ENCODE measurements at places on chromosomes 1 and 21.

DNA sequence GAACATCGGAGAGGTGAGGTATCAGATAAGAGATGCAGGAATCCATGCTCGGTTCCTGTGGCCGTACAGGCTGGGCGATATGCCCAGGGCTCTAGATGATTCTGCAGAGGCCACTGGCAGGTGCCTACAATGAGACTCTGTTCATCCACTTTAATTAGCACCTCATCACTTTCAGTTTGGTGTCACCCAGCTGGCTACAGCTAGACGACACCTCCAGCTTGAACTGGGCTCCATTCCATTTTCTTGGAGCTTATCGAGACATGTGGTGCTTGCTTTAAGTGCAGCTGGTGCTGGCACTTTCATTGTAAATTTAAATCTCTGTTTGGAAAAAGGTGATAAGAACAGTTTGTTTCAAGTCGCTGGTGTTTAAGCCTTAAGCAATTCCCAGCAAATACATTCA, 322.5 kb upstream of the ADGRL2 start:
- DNase-seq = no peak

- DNase-seq = no peak
These were observed 20.0 kb downstream of the METTL13 start for GRCh38 chr1:171801487-171801891.

- DNase-seq = no peak
These were observed 677.8 kb downstream of the USP25 start for GRCh38 chr21:16407403-16408240.

DNA sequence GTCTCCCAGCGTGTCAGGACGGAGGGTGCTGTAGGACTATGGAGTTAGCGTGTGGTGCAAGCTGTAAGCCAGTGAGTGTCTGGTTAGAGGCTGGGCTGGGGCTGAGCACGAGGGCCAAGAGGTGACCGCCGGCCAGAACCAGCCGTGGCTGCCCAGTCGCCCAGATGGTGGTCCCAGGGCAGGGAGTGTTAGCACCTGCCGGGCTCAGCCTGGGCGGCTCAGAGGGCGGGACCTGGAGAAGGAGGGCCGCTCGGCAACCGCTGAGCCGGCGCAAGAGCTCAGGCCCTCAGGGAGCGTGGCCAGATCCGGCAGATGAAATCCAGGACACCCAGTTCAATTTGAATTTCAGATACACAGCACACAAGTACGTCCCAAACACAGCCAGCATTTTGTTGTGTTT, 87.9 kb downstream of the PRDM16 start:
- no peak for DNase-seq

DNA sequence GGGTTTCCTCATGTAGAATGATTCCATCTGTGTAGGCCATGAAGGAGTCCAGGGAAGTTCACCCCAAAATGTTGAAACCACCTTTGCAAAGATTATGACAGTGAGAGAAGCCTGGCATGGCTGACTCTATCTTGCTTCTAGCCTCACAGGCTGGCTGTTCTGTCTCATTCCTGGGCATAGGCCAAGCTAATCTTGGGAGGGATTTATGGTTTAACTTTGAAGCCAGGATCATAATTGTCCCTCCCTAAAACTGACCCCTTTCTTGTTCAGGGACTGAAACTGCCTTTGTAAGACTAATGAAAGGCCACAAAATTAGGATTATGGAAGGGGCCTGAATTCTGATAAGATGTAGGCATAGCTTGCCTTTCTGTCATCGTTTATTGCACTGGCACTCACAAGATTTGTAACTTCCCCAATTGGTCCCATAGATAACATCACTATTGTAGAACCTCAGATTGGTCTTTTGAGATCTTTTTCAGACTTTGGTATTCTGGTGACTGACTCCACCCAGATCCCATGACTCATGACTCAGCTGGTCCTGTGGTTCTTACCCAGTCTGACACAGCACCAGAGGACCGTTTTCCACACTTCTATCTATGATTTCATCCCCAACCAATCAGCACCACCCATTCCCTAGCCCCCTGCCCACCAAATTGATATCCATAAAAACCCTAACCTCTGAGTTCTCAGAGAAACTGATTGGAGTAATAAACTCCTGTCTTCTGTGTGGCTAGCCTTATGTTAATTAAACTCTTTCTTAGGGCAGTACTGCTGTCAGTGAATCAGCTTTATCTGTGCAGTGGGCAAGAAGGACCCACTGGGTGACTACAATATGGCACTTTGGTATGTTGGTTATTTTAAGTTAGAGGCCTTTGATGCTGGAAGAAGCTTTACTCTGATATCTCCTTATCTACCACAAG, 13.6 kb upstream of the LAMTOR5 start:
- no peak for DNase-seq

DNA sequence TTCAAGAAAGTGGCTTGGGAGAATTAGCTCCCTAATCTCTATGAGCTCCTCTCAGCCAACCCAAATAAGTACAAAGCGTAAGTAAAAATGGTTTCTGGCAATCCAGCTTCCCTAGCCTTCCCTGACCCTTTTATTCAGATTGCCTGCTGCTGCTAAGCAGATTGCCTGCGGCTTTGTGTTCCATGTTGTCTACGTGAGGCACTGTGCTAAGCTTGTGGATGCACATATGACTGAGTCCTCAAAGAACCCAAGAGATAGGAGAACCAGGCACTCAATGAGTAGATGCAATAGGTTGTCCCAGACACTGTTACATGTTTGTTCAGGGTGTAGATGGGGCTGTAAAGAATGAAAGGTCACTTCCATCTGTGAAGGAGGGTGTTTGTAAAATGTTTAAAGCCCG, 6.3 kb upstream of the OSBPL9 start:
- DNase-seq = no peak

- DNase-seq = no peak
These were observed 461.9 kb downstream of the CAMTA1 start for GRCh38 chr1:7247158-7247557.

DNA sequence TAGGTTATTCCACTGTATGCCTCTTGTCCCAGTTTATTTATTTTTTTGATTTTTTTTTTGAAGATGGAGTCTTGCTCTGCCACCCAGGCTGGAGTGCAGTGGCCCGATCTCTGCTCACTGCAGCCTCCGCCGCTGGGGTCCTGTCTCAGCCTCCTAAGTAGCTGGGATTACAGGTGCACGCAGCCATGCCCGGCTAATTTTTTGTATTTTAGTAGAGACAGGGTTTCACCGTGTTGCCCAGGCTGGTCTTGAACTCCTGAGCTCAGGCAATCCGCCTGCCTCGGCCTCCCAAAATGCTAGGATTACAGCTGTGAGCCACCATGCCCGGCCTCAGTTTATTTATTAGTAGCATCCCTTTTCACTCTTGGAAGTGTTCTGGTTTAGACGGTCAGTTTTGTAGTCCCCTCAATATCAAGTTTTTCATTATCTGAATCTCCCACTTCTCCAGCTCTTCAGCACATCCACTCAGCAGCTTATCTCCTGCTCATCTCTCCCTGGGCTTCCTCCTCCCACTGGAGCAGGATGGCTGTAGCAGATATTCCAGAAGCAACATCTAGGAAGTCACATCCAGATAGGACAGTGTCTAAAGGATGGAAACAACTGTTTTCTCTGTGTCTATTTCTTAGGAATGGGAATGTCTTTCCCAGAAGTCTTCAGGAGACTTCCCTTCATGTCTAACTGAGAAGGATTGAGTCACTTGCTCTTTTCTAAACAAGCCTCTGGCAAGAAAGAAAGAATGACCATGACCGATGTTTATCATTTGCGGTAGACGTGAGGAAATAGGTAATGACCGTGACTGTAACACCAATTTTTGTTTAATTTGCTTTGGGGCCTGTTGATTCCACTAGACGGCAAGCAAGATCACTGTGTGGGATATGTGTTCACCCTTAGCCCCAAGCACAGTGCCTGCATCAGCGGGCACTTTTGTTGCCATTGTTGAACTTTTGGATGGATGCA, 14.4 kb downstream of the CCDC190 start:
- no peak for DNase-seq

DNA sequence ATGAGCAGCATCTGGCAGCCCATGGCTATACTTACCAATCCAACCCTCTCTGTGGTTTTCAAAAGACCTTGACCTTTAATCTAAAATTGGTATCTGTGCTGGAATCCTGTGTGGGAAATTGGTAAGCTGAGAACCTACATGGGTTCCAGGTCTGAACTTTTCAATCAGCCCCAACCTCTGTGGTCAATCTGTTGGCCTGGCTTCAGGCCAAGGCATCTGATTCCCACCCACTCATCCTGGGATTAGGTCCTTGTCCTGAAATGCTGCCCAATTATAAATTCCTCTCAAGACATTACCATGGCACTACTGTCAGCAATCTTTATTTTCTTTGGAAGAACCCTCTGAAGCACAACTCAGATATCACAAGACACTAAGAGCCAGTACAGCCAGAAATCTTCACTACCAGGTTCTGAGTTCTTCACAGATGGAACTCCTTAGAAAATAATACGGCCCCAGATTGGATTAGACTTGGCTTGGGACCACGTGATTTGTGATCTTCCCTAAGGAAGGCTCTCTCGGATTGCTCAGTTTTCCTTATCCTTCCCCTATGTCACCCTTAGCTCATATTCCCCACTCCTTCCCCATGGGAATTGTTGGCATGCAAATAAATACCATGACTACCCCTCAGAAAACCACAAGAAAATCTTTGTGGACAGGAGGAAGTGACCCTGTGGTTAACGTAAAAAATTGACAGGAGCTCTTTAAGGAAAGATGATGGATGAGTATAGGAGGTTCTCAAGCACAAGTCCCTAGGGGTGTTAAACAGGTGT, 207.9 kb upstream of the ST6GALNAC5 start:
- no peak for DNase-seq

DNA sequence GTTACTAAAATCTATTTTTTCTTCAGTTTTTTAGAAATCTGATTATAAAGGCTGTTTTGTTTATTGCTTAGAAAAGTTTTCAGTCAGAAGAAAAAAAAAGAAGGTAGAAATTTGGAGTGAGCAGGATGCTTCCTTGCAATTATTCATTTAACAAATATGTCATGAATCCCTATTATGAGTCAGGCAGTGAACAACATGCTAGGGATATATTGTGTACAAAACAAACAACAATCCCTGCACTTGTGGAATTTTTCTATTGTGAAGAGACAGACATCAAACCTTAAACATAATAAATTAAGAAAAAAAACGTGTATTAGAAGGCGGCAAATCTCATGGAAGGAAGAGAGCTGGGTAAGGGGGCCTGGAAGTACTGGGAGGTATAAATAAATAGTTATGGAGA, 664.1 kb upstream of the CAMK1G start:
- DNase-seq = no peak

- no peak for DNase-seq
These were observed 40.6 kb downstream of the CHRM3 start for GRCh38 chr1:239426821-239427475.

DNA sequence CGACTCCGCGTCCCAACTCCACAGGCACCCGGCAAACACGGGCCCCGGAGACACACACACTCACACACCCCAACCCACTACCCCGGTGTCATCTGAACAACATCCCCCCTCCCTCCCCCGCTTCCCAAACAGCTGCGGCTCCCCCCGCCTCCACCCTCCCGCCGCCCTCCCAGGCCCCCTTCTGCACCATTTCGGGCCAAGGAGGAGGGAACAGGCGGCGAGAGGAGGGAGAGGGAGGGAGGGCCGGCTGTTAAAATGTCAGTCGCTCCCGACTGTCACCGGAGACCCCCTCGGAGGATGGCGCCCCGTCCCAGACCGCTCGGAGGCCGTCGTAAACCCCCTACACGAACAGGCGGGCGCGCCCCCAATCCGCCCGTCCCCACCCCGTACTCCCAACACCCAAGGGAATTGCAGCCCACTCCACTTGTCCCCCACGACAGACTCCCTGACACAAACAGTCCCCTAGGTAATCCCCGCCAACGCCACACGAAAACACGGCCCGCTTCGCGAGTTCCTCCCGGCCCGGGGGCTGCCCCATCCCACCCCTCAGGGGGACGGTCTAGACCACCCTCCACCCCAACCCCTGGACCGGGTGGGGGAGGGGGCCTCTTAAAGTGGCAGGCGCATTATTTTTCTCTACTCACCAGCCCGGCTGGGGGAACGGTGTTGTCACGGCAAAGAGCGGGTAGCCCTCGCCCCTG, 583 bp downstream of the MEF2D start:
- DNase-seq = peak; percentile 21

GRCh38 chr1:168190403-168190802, 11.6 kb downstream of the TIPRL start:
- no peak for DNase-seq

DNA sequence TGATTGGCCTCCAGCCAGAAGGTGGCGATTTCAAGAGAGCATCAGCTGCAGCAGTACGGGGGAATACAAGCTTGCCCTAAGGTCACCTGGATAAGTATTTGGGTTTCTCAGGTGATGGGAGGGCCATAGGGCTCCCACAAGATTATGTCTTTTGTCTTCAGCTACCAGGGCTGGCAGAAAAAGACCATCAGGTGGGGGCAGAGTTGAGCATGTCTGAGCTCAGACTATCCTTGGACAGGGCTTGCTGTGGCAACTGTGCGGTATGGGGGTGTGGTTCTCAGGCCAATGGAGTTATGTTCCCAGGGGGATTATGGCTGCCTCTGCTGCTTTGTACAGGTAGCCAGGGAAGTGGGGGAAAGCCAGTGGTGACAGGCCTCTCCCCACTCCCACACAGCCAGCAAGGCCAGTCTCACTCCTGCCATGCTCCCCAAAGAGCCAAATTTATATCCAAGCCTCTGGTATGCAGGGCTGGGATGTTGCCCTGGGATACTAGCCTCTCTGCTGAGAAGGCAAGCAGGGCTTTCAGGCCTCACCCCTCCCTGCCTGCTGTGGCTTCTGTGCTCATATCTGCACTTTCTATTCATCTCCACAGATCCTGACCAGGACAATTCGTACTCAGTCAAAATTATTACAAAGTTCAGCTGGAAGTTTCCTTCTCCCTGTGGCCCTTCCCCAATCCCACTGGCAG, 26.6 kb upstream of the CD84 start:
- no peak for DNase-seq

DNA sequence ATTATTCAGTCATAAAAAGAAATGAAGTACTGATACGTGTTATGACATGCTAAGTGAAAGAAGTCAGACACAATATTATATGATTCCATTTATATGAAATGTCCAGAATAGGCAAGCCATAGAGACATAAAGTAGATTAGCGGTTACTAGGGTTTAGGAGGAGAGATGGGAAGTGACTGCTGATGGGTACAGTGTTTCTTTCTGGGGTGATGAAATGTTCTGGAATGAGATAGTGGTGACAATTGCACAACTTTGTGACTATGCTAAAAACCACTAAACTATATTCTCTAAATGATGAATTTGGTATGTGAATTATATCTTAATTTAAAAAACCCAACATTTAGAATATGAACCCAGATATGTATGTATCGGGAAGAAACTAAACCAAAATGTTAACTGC, 27.6 kb downstream of the IPP start:
- DNase-seq = no peak

Data from T follicular helper cell (primary cell).